ENCODE measurements at places on chromosomes 6 and 20.

- no peak for DNase-seq
Observed at GRCh38 chr20:32607727-32608663, 22.9 kb upstream of the NOL4L start.

- DNase-seq: no peak
Observed at GRCh38 chr20:54219751-54220426, 12.0 kb downstream of the PFDN4 start.

DNA sequence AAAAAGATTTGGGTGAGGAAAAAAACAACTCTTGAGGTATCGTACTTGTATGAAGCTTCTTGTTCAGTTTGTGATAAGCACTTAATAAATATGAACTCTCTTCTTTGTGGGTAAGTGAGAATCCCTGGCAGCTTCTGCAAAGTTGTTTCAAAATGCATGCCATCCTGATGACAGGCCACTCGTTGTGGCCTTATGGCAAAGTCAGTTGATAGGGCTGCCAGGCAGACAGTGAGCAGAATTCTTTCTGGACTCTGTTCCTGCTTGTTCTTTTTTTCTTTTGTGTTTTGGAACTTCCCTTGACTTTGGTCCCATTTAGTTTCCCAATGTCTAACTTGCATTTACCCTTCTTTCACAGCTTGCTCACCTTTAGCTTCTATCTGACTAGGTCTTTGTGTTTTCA lies 983.5 kb upstream of the FLRT3 start:
- DNase-seq: no peak

DNA sequence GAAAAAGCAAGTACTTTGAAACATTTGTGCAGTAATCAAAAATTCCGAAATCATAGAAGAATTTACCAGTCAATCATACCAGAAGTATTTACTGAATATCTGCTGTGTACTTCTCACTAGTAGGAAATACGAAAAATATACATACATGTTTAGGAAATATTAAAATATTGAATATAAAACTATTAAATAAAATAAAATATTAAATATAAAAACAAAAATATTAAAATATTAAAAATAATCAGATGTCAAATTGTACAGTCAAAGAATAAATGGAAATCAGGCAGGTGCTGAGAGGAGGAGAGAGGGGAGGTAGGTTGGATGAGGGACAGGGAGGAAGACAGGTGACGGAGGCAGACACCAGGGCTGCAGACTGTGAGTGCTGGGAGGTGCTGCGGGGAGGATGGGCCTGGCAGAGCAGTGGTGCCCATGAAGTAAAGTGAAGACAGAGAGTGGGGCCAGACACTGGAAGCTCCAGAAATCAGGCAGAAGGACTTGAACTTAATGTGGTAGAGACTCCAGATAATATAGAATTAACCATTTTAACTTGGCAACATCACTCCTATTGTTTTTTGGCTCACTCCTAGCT lies 55.9 kb downstream of the PRKN start:
- DNase-seq: no peak

GRCh38 chr6:29631209-29631810 lies 1.7 kb downstream of the GABBR1 start:
- peak; percentile 70 for DNase-seq

DNA sequence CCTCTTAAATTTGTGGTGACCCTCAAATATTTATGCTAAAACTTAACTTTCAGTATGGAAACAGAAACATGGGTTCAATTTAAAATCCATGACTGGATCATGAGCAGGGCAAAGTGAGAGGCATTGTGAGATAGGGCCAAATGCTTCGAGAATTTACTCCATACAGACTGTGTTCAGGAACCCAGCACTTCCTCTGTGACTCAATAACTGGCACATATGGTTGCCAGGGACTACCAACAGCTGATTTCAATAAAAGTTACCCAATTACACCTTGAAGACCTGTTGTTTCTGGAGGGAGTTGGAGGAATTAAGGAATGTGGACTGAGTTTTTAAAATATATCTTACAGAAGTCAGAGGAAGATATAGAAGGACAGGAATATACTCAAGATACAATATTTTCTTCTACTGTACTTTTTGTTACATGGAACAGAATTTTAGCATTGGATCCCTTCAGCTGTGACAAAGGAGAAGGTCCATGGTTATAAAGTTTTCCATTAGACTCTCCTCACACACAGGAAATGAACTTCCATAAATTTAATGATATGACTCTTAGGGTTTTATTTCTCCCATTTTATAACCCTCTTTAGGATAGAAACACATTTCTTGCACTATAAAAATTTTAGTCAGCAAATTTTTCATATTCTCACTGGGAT lies 258.5 kb downstream of the KHDC1L start:
- DNase-seq: no peak

- peak; percentile 35 for DNase-seq
Observed at GRCh38 chr6:168090064-168090690, 11.2 kb upstream of the FRMD1 start.

DNA sequence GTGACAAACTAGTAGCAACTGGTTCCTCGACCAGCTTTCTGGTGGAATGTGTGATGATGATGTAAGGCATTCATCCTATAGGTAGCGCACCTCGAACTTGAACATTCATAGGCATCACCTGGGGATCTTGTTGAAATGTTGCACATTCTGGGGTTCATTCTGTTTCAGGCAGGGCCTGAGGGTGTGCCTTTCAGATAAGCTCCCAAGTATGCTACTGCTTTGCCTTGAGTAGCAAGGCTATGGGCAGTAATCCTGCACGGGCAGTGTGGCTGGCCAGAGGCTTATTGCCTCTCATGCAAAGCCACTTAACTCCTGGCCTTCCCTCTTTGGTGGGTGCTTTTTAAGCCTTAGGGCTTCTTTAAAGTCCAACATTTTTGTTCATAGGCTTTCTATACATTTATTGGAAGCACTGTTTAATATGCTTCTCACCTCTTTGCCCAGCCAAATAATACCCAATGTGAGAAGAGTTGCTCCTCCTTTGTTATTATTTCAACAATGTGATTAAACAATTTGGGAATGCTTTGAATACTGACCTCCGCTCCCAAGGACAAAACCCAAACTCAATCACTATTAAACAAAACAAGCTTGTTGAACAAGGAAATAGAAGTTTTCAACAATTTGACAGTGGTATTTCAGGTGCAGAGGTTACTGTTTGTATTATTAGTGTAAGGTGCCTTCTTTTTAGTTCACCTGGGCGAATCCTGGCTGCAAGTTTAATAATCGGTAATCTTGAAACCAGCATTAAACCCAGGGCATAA lies 57.5 kb downstream of the JARID2 start:
- no peak for DNase-seq

DNA sequence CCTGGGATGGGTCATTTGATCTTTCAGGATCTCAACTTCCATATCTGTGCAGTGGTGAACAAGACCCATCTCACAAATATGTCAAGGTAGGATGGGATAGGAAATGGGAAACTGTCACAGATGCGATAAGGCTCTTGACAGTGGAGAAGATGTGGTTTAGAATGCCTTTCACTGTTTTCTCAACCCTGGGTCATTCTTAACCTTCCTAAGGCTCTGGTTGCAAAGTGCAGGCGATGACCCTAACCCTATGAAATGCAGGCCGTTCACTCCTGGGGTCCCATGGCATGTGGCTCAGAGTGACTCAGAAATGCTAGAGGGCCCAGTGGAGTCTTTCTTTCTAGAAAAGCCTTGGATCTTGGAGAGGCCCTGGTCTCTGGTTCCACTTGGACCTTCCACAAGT lies 61.7 kb downstream of the FOXA2 start:
- no peak for DNase-seq

DNA sequence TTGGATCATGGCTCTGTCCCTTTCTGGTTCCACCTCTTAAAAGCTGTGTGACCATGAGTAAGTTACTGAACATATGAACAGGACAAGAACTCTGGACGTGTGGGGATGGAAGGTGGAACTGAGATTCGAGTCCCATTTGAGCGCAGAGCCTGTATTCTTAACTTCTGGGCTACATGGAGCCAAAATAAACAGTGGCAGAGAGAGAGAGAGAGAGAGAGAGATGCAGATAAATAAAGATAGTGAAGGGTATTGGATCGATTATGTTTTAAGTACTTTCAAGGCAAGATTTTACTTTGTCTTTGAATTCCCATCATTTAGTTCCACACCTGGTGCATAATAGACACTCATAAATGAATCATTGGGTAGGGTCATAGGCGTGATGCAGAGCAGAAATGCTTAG lies 39.7 kb downstream of the SLC35D3 start:
- no peak for DNase-seq

- no peak for DNase-seq
Observed at GRCh38 chr20:10488534-10488933, 53.4 kb downstream of the SLX4IP start.

DNA sequence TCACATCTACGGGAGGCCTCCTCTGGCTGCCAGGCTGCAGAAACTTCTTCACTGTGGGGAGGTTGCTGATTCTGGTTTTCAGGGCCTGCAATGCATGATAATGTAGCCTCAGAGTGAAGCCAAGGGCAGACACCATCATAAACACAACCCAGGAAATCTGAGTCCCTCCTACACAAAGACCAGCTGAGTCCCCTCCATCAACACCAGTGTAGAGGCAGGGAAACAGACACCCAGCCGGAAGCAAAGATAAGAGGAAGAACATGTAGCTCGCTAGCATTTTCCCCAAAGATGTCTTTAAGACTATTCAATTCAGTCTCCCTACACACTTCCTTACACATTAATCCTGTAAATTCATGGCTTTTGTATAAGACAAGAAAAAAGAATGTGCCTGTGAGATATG lies 23.6 kb downstream of the GSTA2 start:
- DNase-seq: no peak

GRCh38 chr20:38804682-38805501 lies 605 bp upstream of the PPP1R16B start:
- DNase-seq: peak; percentile 57

DNA sequence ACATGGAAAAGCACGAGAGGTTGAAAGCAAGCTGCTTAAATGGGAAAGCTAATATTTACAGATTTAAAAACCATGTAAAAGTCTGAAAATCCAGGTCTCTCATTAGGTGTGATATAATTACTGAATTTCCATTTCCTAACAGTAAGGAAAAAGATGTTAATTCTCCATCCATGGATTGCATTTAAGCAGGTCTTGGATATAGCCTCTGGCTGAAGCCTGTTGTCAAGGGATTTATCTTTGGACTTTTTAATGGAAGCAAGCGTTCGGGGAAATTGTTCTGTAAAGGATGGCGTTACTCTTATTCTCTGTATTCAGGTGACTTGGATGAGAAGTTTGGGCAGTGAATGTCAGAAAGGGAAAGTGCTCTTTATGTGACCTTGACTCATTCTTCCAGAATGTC lies 233.8 kb downstream of the SLC24A3 start:
- no peak for DNase-seq

- no peak for DNase-seq
Observed at GRCh38 chr6:83514866-83515466, 2.6 kb downstream of the PRSS35 start.

GRCh38 chr6:134435814-134436280 lies 117.9 kb upstream of the SGK1 start:
- DNase-seq: no peak

- DNase-seq: no peak
Observed at GRCh38 chr6:3653528-3654070, 97.9 kb downstream of the PXDC1 start.

DNA sequence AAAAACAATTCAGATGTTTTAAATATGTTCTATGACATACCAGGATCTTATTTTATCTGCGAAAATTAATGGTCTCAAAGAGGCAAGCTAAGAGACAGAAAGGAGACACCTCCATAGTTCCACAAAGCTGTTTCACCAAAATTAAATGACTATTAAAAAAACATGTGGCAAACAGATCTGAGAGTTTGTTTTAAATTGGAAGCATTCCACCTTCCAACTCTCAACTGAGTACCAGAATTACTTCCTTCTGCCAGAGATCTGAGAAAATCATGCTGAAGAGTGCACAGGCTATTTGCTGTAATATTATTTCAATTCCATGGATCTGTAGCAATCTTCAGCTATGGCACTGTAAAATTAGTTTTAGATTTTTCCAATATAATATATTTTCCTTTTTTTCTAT lies 669.5 kb upstream of the MARCKS start:
- DNase-seq: no peak

GRCh38 chr20:51211191-51211590 lies 188.3 kb upstream of the KCNG1 start:
- no peak for DNase-seq

- DNase-seq: no peak
Observed at GRCh38 chr6:34851361-34851760, 36.5 kb downstream of the TAF11 start.

DNA sequence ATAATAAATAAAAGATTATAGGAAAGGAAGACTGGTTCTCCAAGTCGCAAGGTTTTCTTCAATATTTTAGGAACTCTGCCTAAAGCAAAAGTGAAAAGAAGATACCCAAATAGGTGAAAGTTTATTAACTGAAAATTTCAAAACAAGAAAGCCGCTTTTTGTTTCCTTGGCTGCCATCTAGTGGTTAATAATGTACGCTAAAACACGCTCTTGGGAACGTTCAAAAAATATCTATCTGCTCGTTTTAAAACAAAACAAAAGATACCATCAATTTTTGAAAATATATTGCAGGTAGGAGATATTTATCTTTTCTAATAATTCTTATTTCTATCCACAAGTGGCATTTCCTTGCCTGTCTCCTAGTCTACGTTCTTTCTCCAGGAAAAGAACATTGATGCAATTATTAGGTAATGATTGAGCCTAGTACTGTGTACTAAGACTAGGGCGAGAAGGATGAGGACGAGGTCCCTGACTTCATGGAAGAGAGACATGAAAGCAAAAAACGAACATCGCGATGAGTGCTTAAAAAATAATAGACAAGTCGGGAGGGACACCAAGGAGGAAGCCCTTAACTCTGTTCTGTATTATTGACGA lies 97.2 kb downstream of the SPTLC3 start:
- no peak for DNase-seq

DNA sequence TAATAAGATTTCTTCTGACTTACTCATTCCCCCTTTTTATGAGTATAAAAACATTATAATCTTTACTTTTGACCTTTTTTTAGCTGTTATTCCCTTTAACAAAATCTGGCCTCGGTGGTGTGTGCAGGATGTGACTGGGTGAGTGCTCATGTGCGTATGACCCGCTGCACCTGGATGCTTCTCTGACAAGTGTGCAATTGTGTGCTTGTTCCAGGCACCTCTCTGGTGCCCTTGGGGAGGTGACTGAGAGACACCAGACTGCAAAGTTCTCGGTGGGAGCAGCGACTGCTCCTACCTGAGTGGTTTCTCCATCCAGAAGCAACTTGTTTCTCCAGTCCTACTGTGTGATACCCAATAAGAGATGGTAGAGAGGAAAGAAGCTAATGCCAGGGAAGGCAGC lies 65.0 kb downstream of the ISM1 start:
- no peak for DNase-seq

GRCh38 chr20:10005885-10006284 lies 28.9 kb upstream of the ANKEF1 start:
- no peak for DNase-seq

DNA sequence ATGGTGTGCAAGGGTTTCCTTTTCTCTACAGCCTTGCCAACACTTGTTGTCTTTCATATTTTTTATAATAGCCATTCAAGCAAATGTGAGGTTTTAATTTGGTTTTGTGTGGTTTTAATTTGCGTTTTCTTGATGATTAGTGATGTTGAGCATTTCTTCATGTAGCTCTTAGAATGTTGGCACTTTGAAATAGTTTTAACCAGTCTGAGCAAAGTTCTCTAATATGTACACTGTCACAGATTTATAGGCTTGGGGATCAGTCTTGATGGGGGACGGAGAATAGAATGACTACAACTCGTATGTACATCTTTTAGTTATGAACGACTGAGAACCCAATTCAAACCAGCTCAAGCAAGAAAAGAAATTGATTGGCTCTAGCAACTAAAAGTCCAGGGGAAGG lies 1003.1 kb downstream of the KIF16B start:
- DNase-seq: no peak

GRCh38 chr6:157905590-157906342 lies 75.9 kb upstream of the SYNJ2 start:
- DNase-seq: no peak

GRCh38 chr20:46607849-46608497 lies 43.3 kb downstream of the SLC13A3 start:
- DNase-seq: no peak
